ENCODE measurements at places on chromosomes 11 and 22.

GRCh38 chr11:122642472-122642922 lies 13.0 kb upstream of the UBASH3B start:
- DNase-seq = no peak

DNA sequence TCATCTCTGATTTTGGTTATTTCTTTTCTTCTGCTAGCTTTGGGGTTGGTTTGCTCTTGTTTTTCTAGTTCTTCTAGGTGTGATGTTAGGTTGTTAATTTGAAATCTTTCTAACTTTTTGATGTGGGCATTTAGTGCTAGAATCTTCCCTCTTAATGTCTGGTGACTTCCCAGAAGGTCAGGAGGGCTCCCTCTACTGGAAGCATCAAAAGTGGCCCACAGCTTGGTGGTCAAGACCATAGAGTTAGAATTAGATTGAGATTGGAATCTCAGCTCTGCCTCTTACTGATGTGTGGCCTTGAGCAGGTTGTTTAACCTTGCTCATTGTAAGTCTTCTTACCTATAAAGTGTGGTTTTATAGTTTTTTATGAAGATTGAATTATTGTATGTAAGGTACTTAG lies 99.3 kb downstream of the FDX1 start:
- no peak for DNase-seq

- no peak for DNase-seq
Measured at GRCh38 chr22:34410111-34410510, 489.8 kb upstream of the LARGE1 start.

DNA sequence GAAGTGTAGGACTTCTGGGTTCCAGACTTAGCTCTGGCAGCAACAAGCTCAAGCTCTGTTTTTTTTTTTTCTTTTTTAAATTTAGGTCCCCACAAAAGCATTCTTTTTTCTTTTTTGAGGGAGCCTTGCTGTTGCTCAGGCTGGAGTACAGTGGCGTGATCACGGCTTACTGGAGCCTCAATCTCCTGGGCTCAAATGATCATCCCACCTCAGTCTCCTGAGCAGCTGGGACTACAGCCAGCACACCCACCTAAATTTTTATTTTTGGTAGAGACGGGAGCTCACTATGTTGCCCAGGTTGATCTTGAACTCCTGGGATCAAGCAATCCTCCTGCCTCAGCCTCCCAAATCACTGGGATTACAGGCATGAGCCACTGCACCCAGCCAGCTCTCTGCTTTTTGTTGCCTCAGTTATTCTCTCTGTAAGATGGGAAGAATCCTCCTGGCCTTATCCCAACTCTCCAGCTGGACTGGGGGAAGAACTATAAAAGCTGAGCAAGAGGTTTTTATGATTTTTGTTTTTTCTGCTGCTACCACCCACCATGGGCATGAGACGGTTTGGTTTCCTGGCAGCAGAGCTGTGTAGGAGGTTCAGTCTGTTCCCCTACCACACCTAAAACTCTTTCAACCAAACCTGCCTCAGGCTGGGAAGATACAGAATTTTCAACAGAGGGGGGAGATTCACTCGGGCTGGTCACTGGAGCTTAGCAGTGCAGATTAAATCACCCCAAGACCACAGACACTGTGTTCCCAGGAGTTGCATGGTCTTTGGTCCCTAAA lies 11.6 kb upstream of the MTFP1 start:
- no peak for DNase-seq

- no peak for DNase-seq
Measured at GRCh38 chr11:84091212-84091986, 805.2 kb upstream of the CCDC90B start.

GRCh38 chr22:42326801-42327200 lies 56.3 kb upstream of the TCF20 start:
- no peak for DNase-seq

- no peak for DNase-seq
Measured at GRCh38 chr22:48866906-48867681, 960.6 kb downstream of the BRD1 start.

- no peak for DNase-seq
Measured at GRCh38 chr22:19424186-19424500, 7.4 kb downstream of the HIRA start.

DNA sequence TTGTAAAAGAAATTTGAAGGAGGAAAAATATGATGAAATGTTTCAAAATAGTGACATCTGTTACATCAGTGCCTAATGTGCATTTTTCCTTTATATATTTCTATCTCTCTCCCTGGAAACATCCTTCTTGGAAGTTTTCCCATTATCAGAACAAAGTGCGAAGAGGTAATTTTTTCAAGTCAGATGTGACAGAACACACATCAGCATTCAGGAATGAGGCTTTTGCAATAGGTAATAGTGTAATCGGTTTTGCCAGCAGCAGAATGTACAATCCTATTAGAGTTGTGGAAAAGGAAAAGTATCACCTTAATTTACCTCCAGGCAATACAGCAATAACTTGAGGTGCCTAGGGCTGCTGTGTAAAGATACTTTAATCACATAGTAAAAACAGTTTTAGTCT lies 275.8 kb downstream of the FAT3 start:
- no peak for DNase-seq

- no peak for DNase-seq
Measured at GRCh38 chr11:109892321-109892794, 200.8 kb upstream of the ZC3H12C start.
